Right kidney (tissue), 9 donors: ENCODE measurements at places on chromosomes 1 and 21.
A peak's percentile ranks its signal among the peaks of the same experiment; 100 is the strongest.

- DNase-seq, result no peak
These were observed 263.1 kb downstream of the GRIK3 start for GRCh38 chr1:36771240-36771639.

DNA sequence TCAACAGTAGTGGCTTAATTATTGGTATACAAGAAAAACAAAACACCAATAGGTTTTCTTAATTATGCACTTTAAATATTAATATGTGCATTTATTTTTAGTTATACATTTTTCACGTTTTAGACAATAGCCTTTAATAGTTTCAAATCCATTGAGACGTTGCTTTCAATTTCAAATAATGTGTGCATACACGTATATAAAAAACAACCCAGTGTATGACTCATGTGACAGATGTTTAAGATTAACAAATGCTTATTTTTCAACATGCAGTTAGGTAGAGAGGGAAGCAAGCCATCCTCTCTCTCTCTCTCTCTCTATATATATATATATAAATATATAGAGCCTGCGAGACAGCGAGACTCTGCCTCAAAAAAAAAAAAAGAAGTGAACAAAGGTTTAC lies 24.3 kb downstream of the EYA3 start:
- no peak for DNase-seq

DNA sequence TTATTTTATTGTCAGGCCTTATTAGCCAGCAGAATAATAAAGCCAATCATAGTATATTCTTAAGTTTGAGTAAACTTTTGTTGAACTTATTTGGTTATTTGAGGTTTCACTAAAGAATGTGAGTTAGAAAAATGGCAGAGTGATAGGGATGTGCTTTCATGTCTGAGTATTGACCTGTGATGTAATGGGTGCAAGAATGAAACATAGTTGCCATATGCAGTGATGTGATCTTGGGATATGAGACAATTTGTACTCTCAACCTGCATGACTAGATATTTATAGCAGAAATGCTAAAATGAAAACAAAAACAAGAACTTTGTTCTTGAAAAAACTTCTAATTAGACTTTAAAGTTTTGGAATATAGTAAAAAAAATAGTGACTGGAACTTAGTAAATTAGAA lies 97.9 kb downstream of the DISP1 start:
- DNase-seq, result no peak

- no peak for DNase-seq
These were observed 838.6 kb downstream of the LTN1 start for GRCh38 chr21:28154121-28154520.

GRCh38 chr1:145827966-145828365 lies 4.0 kb downstream of the POLR3C start:
- DNase-seq, result no peak

- no peak for DNase-seq
These were observed 77.6 kb downstream of the RIPK4 start for GRCh38 chr21:41689289-41689583.

- DNase-seq, result no peak
These were observed 44.9 kb upstream of the FOXD3 start for GRCh38 chr1:63277195-63278192.

DNA sequence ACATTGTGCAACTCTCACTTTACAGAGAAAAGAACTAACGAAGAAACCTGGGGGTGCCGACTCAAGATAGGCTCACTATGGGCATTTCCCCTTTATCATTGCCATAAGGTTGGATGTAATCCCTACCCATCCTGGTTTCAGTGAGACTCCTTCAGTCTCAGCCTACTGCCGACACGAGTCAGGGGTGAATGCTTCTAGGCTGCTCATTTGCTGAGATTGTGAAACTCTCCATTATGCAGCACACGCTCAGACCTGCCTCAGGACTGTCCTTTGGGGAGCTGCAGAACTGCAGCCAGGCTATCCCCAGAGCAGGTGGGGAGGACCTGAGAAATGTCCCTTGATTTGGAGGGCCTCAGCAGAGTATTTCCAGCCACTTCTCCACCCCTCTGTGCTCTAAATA lies 22.2 kb downstream of the TSHB start:
- no peak for DNase-seq

DNA sequence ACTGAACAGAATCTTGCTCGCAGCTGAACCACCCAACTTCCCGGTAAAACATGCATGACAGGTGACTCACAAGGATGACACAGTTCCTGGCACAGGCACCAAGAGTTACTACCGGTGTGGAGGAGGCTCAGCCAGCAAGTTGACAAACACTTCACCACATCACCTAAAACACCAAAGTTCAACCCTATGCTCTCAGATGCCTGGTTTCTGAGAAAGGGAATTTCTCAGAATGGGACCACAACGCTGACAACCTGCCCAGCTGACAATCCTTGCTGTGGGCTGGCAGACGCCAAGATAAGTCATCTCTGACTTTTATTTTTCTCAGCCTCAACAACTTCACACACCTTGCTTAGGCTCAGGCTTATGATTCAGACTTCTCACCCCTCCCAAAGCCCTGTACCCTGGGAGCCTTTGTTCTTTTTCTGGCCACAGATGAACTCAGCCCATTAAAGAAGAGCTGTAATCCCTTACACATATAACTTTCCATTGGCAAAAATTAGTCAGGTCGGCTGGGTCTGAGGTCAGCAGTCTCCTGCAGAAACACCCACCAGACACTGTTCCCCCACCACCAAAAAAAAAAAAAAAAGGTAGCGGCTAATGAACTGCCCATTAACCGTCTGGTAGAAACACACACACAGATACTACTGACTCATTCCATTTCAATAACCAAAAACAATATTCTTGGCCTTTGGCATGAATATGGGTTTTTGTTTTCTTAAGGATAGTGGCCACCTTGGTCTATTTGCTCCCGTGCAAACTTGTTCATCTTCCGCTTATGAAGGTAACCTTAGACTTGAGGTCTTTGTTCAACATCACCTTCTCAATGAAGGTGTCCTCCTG lies 10.8 kb upstream of the TIAM1 start:
- no peak for DNase-seq

DNA sequence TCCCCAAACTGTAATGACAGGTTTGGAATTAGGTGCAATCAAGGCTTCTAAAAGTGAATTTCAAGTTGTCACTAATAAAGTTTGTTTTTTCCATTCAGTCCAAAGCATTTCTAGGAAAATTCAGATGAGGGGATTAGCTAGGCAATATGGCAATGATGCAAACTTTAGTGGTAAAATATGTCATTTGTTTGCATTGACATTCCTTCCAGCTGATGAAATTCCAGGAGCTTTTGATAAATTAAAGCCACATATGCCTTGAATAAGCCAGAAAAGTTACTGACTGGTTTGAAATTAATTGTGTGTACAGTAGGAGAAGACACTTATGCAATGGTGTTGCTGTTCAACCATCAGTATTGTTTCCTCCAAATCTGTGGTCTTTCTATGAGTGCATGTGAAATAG lies 57.8 kb downstream of the MROH9 start:
- no peak for DNase-seq

GRCh38 chr1:237031480-237031879 lies 10.5 kb upstream of the RYR2 start:
- DNase-seq, result no peak

GRCh38 chr1:21607549-21608529 lies 61.3 kb downstream of the RAP1GAP start:
- peak; percentile 40 for DNase-seq

DNA sequence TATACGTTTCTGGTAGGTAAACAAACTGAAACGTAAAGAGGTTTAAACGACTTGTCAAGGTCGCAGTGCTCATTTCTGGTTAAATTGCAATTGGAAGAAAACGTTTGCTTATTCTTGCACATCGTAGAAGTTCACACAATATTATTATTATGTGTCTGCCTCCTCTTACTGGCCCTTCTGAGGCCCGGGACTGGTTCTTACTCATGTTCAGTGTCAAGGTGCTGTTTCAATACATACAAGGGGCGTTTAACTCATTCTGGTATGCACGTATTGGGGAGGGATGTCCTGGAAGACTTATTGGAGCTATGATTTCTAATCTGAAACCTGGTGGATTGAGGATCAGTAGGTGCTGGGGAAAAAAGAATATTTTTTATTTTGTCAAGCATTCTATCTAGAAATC lies 932 bp downstream of the RPF1 start:
- no peak for DNase-seq

DNA sequence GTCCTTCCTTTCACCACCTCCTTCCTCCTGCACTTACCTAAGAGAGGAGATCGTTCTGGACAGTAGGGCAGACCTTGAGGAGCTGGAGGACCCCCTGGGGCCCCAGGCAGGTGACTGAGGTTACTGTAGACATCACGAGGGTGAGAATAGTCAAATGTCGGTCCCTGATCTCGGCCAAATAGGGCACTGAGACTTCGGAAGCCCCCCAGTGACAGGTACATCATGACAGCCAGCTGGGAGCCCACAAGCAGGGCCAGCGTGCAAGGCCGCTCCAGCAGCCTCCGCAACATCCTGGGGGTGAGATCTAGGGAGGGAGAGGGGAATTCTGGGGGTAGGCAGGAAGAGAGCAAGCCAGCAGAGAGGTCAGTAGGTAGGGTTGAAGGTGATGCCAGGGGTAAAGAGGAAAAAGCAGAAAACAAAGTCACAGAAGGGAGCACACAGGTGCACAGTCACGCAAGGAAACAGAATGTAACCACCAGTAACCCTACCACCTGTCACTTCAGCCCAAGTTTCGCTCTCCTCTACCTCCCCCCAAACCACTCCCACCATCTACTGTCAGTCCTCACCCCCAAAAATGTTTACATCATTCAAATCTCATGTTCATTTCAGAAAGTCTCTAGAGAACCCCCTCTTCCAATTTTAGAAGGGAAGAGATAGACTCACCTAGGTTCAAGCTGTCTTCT lies 1.4 kb downstream of the B4GALT3 start:
- no peak for DNase-seq
